Activated CD4-positive, alpha-beta T cell treated with anti-CD3 and anti-CD28 coated beads for 24 hours (primary cell): ENCODE measurements at places on chromosomes 13 and 19.

- DNase-seq: no peak
These were observed 1.3 kb downstream of the RPS16 start for GRCh38 chr19:39434123-39435076.

- DNase-seq: no peak
These were observed 4.9 kb downstream of the UBL3 start for GRCh38 chr13:29845440-29846056.

DNA sequence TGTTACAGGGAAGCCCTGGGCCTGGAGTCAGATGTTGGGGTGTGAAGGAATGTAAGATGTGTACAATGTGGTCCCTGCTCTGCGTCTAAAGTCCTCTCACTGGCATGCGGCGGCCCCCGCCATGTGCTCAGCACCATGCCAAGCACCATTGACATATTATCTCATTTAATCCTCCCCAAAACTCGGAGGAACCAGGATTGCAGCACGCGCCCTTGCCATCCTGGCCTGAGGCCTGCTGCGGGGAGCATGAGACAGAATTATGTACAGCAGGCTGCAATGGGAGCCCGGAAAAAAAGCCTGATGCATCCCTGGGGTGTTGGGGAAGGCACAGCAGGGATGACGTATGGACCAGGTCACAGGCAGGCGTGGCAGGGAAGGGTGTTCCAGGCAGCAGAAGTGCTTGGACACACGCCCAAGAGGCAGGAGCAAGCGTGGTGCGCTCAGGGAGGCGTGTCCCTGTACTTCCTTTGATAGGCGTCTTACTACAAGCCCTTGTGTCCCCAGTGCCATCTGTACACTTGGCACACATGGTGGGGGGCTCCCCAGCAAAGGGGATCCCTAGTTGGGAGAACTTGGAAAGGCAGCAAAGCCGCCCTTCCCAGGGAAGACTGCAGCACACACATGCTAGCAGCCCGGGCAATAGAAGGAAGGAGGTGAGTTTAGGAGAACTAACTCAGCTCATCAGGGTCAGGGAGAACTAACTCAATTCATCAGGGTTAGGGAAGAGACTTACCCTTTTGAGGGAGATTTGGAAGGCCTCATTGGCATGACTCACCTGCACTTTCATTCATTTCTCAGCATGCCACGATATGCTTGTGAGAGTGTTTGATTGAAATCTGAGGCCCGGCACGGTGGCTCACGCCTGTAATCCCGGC lies 3.4 kb downstream of the EVI5L start:
- no peak for DNase-seq

DNA sequence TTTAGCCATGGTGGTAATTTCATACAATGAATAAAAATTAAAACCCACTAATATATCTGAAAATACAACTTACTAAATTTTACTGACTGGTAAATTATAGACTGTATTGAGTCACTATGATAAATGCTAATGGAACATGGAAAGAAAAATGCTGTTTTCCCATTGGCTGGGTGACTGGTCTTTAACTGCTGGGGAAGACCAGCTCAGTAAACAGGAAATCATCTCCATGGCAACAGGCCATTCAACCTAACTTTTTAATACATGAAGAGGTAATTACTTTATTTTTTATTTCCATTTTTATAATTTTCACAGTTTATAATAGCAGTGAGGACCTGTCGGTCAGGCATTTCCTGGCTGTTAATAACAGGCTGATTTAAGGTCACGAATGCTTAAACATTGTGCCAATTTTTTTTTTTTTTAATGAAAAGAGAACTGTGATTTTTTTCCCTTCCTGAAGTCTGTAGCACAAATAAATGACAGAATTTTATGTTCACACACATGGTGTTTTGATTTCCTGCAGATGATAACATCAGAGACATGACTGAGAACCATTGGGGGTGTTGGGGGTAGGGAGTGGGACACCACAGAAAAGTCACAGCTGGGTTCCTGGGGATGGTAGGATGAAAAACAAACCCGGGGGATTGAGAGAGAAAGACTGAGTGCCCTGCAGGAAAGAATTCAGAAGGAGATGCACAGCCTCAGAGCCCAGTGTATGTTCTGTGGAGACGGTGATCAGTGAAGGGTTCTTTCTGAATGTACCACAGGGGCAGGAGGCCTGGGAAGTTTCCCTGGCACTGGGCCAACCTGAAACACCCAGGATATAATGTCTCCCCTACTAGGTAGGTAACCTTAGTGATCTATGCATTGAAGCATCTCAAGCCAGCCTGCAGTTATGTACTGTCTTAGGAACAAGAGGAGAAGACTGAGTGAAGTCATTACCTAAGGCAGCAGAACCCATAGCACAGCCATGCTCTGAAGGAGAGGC lies 297.1 kb downstream of the COG6 start:
- no peak for DNase-seq

DNA sequence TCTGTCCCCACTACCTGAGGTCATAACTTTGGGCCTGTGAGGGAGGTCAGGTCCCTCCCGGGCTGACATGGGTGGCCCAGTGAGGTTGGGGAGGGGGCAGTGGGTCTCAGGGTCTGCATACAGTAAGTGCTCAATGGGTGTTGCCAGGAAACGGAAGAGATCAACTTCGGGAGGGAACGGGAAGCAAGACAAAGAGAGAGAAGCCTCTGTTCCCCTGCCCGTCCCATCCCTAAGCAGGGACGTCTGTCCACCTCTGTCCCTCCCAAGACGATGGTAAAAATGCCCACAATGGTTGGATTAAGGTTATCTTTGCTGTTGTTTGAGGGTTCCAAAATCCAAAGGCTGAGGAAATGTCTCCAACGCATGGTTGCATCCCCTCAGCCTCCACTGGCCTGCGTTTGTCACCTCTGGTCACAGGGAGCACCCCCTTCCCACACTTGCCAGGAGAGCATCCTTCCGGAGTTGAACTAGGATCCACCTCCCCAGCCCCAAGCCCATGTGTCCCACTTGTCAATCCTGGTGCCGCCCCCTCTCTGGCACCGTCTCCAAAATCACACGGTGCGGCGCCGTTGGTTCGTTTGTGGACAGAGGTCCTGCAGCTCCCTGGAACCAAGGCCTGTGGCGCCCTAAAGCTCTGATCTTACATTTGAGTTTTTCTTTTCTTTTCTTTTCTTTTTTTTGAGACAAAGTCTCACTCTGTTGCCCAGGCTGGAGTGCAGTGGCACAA lies 774 bp upstream of the HOMER3 start:
- no peak for DNase-seq

GRCh38 chr13:113839536-113840204 lies 24.2 kb downstream of the GAS6 start:
- no peak for DNase-seq

- DNase-seq: no peak
These were observed 118.5 kb downstream of the SOX1 start for GRCh38 chr13:112185466-112185865.

GRCh38 chr19:50949861-50950260 lies 3.0 kb downstream of the KLK5 start:
- no peak for DNase-seq

DNA sequence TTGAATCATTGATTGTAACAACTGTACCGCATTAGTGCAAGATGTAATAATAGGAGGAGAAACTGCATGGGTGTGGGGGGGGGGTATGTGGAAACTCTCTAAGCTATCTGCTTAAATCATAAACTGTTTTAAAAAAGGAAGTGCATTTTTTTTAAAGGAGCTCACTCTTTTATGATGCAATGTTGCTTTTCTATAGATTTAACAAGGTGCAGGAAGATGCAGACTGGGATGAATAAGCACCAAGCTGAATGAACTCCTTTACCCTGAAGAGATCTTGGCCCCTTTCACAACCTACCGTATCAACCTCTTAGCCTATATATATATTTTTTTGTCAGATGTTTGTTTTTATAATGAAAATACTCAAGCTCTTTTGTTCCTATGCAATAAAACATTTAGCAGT lies 95.9 kb downstream of the AKAP11 start:
- no peak for DNase-seq

DNA sequence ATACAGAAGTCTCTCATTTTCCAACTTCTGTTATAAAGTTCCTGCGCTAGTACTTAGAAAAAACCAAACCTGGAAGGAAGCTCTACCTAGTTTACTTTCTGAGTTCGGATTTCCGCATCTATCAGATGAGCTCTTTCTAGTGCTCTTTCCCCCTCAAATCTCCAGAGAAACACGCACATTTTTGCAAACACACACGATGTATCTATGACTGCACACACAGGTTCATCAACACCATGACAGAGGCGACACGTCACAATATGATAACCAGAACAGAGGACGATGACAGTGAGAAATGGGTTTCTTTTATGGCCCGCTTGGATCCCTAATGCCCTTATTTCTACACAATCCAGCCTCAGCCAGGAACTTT lies 629 bp upstream of the LRRC63 start:
- no peak for DNase-seq

- DNase-seq: no peak
These were observed 512 bp upstream of the REX1BD start for GRCh38 chr19:18587962-18588610.
